ENCODE measurements at places on chromosomes 7 and 10.
A peak's percentile ranks its signal among the peaks of the same experiment; 100 is the strongest.

DNA sequence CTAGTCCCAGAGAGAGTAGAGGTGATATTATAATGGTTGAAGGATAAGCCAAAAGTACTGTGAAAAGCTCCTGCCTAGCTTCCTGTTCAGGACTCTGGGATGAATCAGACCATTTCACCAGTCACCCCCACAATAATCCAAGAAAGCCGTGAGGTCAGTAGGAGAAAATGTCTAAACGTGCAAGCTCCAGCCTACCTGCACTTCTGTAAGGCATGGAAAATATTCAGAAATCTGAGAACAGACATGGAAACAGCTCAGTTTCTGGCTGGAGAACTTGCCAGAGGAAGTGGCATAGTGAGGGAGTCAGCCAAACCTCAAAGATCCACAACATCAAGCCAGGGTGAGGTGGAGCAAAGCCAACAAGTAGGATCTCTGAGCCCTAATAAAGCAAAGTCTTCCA, 58.2 kb downstream of the ELAPOR2 start:
- DNase-seq = peak; percentile 53

- DNase-seq = no peak
These were observed 16.5 kb upstream of the SEPTIN7 start for GRCh38 chr7:35784332-35784731.

- no peak for DNase-seq
These were observed 59.7 kb downstream of the PROSER2 start for GRCh38 chr10:11882646-11883375.

GRCh38 chr7:96244992-96245292, 77.0 kb downstream of the SLC25A13 start:
- DNase-seq = no peak

DNA sequence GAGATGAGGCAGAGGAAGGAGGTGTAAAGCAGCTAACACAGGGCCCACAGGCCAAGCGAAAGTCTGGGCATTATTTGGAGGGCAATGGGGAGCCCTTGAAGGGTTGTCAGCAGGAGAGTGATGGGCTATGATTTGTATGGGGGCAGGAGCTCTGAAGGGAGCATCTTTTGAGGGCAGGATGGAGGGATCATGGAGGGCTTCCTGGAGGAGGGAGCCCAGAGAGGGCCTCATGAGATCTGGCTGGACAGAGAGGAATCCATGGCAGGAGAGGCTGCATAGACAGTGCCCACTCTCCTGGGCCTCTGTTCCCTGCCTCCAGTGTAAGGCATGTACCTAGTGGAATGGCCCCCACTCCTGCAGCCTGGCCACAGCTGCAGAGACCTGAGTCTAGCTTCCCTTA, 136.6 kb upstream of the PPIF start:
- no peak for DNase-seq

DNA sequence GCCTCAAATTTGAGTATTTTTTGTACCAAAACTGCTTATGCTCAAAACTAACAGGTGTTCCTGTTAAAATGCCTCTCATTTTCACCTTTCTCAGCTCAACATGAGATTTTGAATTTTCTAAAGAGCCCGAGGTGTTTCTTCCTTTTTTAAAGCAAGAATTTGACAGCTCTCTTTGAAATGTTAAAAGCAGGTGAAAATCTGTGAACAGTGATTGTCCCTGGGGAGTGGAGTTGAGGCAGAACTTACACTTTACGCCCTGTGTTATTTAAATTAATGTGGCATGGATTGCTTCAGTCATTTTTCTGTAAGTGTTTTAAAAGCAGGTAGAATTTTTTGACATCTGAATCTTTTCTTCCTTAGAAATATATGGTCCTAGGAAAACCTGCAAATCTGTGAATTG, 9.2 kb upstream of the GPR15LG start:
- no peak for DNase-seq

Measured in astrocyte of the spinal cord (primary cell).